ENCODE measurements at places on chromosomes 3 and 15. TPM values are rescaled to one million over a fixed set of nuclear protein-coding genes. Genes with fewer than 3 reads are reported as not detected.

ACSBG1 gene
- 1.3 TPM for total RNA-seq

GOLGA8T gene
- total RNA-seq: 0.49 TPM

GRCh38 chr3:52437326-52438103 is 7.4 kb downstream of the SEMA3G start:
- no peaks in the 10 kb centered on the region for H3K36me3 ChIP-seq
- no peak overlapping the region for H3K27ac ChIP-seq
- no peak overlapping the region for H3K4me3 ChIP-seq
- no peaks in the 10 kb centered on the region for H3K4me1 ChIP-seq
- DNase-seq: no peak

GOLGA6A gene
- total RNA-seq: not detected

DNA sequence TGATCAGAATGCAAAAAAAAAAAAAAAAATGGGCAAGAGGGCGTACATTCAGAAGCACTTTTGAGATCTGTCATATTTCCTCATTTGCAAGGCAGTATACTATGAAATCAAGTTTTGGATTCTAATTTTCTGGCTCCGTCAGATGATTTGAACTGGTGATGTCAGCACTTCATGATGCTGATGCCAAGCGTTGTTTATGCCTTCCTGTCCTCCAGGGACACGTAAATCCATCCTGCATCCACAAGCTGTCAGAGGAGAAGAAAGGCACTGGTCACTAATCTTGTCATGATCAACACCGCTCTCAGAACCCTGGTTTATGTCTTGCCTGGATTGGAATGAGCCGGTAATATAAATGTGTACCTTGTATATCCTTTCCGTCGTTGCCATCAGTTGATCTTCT is 152.1 kb upstream of the EPHA3 start:
- no peaks in the 10 kb centered on the region for H3K27me3 ChIP-seq
- no peaks in the 10 kb centered on the region for H3K4me1 ChIP-seq
- no peak overlapping the region for H3K27ac ChIP-seq
- no peak for DNase-seq
- no peaks in the 10 kb centered on the region for H3K36me3 ChIP-seq
- no peak overlapping the region for H3K4me3 ChIP-seq

- no peak for DNase-seq
- no peak overlapping the region for H3K4me3 ChIP-seq
- peaks cover 54% of the 10 kb centered on the region for H3K4me1 ChIP-seq
- no peaks in the 10 kb centered on the region for H3K36me3 ChIP-seq
Observed at GRCh38 chr15:68592544-68592943, 13.8 kb downstream of the CORO2B start.
